Head of caudate nucleus (tissue), 42 donors: ENCODE measurements at places on chromosomes 4 and X.

DNA sequence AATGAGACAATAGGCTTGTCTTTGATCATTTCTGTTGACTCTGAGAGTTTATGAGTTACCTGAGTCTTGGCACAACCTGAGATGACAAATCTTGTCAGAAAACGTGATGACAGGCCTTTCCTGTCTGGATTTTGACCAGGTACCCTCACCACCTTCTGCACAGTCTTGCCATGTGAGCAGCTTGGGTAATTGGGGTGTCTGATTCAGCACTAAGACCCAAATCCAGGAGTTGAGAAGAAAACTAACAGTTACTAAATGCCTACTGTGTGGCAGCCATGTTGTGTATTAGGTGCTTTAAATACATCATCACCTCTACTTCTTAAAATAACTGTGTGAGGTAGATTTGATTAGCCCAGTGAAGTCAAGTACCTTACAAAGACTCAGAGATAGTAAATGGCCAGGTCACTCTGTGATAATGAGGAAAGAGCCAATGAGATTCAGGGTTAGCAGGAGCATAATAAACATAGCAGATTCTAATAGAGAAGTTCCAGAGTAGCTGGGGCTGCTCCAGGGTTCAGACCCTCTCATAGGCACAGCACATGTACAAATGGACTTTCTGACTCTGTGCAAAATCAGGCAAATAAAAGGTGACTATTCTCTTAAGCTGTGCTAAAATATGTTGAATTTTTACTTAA is 2.8 kb downstream of the EREG start:
- no peak for DNase-seq

DNA sequence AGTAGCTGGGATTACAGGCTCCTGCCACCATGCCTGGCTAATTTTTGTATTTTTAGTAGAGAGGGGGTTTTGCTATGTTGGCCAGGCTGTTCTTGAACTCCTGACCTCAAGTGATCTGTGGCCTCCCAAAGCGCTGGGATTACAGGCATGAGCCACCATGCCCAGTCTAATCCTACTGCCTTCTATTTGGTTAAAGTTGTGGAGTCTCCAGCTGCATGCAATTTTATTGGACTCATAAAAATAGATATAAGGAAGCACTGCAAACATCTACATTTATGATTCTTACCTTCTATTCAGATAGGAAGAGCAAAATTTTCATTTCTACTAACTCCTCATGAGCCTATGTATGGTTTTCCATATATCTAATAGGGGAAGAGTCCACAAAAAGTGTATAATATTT is 13.7 kb downstream of the RIPPLY1 start:
- DNase-seq: no peak

GRCh38 chrX:139759637-139760036 is 51.7 kb upstream of the MCF2 start:
- DNase-seq: no peak

DNA sequence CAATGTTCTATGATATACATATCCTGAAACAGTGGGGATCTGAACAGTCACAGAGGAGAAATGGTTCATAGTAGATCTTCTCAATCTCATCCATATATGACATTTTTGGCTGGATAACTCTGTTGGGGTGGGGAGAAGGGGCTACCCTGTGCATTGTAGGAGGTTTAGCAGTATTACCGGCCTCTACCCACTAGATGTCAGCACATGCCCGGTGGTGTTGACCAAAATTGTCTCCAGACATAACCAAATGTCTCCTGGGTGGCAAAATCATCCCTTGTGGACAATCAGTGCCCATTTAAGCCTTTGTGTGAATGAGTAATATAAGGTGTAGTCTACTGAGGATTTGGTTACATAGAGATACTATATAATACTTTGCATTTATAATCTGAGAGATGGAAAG is 89.9 kb downstream of the PLS3 start:
- peak; percentile 39 for DNase-seq

- no peak for DNase-seq
Observed at GRCh38 chr4:26420438-26420837, 69.8 kb downstream of the CCKAR start.

DNA sequence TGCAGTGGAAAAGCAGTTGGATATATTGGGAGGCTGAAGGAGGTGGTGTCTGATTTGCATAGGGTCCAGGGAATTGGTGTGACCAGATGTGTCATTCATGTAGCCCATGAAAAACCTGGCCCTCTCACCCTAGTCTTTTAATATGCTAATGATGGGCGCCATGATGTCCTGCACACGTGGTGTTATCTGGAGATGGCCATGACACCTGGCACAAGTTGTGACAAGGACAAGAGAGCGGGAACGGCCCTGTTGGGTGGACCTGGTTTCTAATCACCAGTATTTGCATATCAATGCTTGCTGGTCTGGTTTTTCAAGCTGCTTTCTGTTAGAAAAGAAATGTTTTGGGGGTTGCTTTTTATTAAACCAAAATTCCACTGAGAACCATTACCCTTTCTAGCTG is 87.4 kb downstream of the ZXDA start:
- DNase-seq: no peak
